ENCODE measurements at places on chromosomes 5 and 9.
A peak's percentile ranks its signal among the peaks of the same experiment; 100 is the strongest.

DNA sequence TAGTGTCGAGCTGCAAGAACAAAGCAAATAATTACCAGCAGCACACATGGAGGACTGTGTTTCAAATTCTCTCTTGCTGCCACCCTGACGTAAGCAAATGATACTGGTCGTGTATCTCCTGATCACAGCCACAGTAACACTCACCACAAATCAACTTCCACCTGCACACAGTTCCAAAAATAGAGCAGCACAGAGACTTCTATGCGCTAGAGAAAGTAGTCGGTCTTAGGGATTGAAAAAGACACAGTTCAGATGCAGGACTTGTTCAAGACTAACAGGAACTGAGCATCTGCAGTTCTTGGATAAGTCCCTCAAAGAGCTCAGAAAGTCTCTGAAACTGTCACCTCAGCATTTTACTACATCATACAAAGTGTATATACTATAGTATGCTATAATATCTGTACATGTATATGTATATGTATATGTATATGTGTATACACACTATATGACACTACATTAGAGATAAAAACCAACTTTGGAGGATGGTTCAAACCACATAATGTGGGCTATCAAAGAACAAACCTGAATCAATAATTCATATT, 279.0 kb downstream of the GLIS3 start:
- DNase-seq = no peak

GRCh38 chr9:76912636-76913275, 6.8 kb upstream of the PRUNE2 start:
- DNase-seq = peak; percentile 81

GRCh38 chr9:92711844-92712243, 41.9 kb upstream of the IPPK start:
- DNase-seq = no peak

- DNase-seq = no peak
Observed at GRCh38 chr5:22431840-22432239, 421.3 kb downstream of the CDH12 start.

- peak; percentile 9 for DNase-seq
Observed at GRCh38 chr5:88251048-88251711, 17.5 kb downstream of the TMEM161B start.

GRCh38 chr9:132728497-132728896, 58.2 kb downstream of the GTF3C4 start:
- DNase-seq = no peak

- no peak for DNase-seq
Observed at GRCh38 chr9:215631-216155, 1.0 kb downstream of the DOCK8 start.

- peak; percentile 44 for DNase-seq
Observed at GRCh38 chr5:83956386-83956785, 235.7 kb upstream of the HAPLN1 start.

- DNase-seq = peak; percentile 31
Observed at GRCh38 chr5:96936431-96937320, 796 bp downstream of the LNPEP start.

- DNase-seq = peak; percentile 24
Observed at GRCh38 chr9:119365291-119366027, 3.8 kb downstream of the BRINP1 start.

DNA sequence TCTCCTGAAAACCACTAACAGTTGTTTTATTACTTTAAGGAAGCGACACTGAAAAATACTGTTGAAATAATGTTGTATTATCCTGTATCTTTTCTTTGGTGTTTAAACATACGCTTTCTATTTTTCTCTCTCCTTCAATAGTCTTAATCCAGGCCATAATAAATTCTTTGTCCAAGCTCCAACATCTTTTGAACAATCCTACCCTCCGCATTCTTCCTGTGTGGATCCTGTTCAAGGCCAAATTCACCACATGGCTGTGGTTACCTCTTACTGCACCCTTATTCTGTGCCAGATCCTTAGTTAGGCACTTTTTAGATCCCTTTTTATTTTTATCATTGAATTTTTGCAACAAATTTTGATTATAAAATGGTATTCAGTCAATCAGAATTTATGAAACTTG, 1691.5 kb downstream of the MAT2B start:
- no peak for DNase-seq

- no peak for DNase-seq
Observed at GRCh38 chr5:158510479-158510878, 589.2 kb downstream of the EBF1 start.

GRCh38 chr9:37406603-37407401, 15.7 kb upstream of the GRHPR start:
- DNase-seq = no peak

DNA sequence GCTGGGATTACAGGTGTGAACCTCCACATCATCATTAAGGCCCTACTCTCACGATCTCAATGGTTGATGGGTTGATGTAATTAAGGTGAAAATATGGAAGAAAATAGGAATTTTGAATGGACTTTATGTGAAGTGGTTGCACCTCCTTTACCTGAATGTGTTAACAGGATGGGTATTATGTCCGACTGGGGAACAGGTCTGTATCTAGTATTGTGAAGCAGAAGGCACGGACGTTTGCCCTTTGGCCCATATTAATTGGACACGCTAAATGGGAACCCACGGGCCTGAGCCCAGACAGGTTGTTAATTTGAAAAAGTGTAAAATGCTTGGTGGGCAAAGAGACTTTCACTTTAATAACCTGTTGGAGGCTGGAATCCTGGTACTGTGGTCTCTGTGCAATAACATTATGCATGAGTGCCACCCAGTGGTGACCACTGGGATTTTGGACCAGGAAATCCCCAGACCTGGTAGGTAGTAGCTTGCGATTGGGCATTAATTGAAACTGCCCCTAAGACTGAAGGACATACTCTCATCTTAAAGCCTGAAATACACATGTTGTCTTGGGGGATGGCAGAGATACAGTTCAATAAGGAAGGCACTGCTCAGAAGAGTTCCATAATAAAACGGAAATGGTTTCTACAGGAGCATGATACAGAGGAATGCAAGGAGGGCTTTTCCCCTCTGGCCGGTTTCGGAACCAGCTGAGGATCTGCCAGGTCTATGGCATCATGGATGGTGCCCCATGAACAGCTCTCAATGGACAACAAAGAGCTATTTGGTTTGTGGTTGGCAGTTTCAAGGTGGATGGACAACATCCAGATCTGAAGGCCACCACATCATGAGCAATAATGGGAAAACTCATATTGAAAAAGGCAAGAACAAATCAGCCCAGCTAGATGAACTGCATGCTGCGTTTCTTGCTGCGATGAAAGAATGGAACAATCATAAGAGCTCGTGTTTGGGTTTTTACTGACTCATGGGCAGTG, 26.2 kb upstream of the BICD2 start:
- DNase-seq = peak; percentile 70

DNA sequence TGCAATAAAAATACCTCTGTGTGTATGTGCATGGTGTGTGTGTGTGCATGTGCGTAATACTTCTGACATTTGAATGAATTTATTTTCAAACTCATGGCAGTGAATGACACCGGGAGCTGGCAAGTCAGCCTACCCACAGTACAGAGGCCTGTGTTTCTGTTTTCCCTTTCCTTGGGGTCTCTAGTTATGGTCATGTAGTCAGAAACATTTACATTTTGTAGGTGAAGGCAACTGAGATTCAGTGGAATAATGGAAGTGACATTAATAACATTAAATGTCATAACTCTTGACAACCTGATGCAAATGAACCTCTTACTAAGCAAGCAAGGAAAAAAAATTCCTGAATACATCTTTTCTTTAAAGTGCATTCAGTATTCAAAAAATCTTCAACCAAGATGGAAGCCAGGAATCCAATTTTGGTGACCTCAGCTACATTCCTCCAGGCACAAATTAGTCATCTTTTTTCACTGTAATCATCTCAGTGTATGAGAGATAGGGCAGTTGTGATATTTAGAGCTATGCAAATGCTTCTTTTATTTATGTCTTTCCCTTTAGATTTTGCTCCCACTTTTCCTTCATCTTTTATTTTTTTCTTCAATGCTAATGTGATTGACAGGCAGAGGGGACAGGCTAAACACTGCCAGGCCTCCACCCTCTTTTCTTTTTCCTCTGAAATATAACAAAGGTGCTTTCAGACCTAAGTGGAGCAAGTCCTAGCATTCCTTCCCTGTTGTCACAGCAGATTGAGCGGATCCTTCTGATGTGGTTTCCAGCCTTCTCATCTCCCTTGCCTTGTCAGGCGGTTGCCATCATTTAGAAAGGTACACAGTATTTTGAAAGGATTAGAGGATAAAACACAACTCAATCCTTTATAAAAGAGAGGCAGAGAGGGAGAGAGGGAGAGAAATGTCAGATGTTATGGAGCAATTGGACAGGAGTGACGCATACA, 569.8 kb upstream of the ADAMTS16 start:
- peak; percentile 74 for DNase-seq

- DNase-seq = no peak
Observed at GRCh38 chr9:89969156-89969675, 364.4 kb downstream of the GADD45G start.

DNA sequence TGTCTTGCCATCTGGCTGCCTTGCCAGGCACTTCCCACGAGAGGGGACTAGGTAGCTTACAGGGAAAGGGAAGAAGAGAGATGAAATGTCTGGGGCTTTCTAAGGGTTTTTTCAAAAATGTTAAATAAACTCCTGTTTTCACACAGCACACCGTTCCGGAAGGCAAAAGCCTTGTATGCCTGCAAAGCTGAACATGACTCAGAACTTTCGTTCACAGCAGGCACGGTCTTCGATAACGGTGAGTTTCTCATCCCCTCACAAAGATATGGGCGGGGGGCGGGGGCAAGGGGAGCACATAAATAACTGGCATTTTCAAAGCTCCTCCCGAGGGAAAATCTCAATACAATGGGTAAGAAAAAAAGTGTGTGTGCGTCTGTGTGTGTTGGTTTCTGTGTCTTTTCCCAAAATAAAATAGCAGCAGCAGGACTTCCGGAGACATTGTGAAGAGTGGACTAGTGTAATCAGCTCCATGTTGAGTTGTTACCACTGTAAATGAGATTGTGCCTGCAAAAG, 189.6 kb downstream of the NR3C1 start:
- peak; percentile 42 for DNase-seq

- DNase-seq = no peak
Observed at GRCh38 chr9:94804316-94804715, 77.8 kb downstream of the AOPEP start.

DNA sequence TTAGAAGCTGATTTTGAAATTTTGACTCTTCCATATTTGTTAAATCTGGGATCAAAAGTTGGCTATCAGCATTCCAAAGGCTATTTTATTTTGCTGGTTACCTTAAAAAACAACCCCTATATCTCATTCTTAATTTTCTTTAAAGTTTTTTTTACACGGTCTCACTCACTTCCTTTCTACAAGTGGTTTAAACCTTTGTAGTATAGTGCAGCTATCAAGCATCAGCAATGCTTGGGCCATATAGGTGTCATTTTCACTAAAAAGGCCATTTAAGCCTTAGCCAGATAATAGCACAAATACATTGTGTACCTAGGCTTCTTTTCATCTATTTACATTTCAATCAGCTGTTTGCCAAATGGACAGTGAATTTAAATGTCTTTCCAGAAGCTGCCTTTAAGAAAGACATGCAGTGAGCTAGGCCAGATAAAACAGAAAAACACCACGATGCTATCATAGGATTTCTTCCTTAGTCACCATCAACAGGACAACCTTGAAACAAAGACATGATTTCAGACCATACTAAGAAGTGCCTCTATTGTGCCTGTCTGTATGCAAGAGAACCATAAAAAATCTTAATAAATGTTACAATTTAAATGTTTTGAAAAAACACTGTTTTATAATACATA, 104.2 kb downstream of the RAPGEF6 start:
- DNase-seq = peak; percentile 6

DNA sequence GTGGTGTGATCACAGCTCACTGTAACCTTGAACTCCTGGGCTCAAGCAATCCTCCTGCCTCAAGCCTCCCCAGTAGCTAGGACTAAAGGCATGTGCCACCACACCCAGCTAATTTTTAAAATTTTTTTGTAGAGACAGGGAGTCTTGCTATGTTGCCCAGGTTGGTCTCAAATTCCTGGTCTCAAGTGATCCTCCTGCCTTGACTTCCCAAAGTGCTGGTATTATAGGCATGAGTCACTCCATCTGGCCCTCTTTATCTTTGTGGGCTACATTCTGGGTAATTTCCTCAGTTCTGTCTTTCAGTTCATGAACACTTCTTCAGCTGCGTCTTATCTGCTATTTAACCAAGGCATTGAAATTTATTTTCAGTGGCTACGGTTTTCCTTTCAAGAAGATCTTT, 196.6 kb upstream of the IER5L start:
- no peak for DNase-seq

DNA sequence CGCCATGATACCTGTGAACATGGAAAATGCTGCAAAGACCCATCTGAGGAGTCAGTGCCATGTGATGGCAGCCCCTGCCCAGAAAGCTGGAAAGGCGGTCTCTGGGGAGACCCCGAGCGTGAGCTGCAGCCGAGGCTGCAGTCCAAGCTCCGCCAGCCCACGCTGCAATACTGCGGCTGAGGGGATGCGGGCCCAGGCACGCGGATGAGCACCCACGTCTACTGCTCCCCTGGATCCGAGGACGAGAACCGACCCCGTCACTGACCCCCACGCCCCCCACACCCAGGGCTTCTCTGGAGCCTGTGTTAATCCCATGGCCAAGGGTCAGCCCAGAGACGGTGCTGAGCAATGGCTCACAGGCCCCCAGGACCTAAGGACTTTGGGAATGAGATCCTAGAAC, 32.4 kb downstream of the SLC12A7 start:
- no peak for DNase-seq

DNA sequence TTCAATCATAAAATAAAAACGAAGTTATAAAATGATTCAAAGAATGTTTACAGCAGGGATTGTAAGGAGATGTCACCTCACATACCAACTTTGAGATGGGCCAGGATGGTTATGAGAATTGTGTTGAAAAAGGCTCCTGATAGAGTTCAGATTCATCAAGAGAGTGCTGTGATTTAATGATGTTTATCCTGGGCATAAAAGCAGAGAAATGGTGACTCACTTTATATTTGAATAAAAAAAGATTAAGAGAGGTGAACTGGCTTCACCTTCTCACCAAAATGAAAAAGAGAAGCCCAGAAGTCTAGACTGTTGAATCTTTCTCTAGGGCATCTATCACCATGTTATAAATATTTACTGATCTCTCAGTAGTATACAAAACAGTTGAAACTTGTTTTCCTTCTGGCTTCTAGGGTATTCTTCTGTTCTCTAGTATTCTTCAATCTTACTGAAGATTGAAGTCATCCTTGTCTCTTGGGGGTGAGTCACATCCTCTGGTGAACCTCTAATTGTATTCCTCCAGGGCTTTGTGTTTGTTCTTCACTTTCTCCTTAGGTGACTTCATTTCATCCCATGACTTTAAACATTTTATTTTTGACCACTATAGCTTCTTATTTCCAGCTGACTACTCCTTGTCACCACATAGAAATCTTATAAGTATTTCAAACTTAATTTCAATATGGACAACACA, 1237.3 kb upstream of the C9orf72 start:
- peak; percentile 61 for DNase-seq

- DNase-seq = no peak
Observed at GRCh38 chr9:38732885-38733284, 13.0 kb upstream of the FAM240B start.

- DNase-seq = no peak
Observed at GRCh38 chr5:144460600-144460999, 289.9 kb downstream of the KCTD16 start.
